DND-41 (cell line): ENCODE measurements at places on chromosomes 7 and 10.

DNA sequence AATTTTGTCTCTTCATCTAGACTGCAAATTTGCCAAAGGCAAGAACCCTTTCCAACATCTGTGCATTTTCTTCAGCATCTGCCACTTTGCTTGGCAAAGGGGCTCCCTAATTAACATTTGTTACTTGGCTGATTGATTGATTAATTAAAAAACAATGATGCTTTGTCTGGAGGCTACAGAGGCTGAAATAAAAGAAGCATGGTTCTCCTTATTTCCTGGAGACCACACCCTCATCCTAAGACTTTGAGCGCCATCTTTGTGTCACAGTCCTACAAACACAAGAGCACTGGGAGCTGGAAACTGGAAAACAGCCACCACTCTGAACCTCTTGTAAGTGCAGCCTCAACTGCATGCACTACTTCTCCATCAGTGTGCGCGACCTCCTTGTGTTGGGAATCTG is 189.2 kb downstream of the C7orf25 start:
- DNase-seq, result no peak

GRCh38 chr10:61029411-61029810 is 85.4 kb upstream of the RHOBTB1 start:
- DNase-seq, result no peak

- no peak for DNase-seq
Measured at GRCh38 chr10:77350711-77351119, 286.9 kb downstream of the KCNMA1 start.

- DNase-seq, result no peak
Measured at GRCh38 chr7:4633012-4633411, 49.1 kb upstream of the FOXK1 start.

- DNase-seq, result peak; percentile 65
Measured at GRCh38 chr10:6498771-6499170, 81.3 kb downstream of the PRKCQ start.
